Activated CD8-positive, alpha-beta memory T cell treated with anti-CD3 and anti-CD28 coated beads for 4 hours (primary cell): ENCODE measurements at places on chromosomes 12 and 14.

DNA sequence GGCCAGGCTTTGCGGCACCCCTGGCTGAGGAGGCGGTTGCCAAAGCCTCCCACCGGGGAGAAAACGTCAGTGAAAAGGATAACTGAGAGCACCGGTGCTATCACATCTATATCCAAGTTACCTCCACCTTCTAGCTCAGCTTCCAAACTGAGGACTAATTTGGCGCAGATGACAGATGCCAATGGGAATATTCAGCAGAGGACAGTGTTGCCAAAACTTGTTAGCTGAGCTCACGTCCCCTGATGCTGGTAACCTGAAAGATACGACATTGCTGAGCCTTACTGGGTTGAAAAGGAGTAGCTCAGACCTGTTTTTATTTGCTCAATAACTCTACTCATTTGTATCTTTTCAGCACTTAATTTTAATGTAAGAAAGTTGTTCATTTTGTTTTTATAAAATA lies 9.9 kb downstream of the DYRK2 start:
- no peak for DNase-seq

GRCh38 chr12:66735275-66735674 lies 56.4 kb upstream of the GRIP1 start:
- no peak for DNase-seq

GRCh38 chr12:43425361-43425760 lies 126.6 kb downstream of the ADAMTS20 start:
- DNase-seq = no peak

DNA sequence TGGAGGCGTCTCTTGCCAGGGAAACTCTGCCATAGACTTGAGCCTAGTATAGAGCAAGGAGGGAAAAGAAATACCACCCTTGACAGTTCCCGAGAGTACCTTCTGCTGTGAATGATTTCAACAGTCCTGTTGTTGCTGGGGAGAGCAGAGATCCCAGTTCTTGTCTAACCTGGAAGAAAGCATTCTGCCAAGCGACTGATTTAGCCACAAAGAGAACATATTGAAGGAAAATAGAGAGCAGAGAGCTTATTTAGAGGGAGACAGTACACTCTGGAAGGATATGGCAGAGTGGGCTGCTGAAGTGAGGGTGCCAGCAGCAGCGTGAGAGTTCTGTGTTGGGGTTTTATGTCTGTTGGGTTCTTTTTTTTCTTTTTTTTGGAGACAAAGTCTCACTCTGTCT lies 966.9 kb upstream of the TMEM132C start:
- DNase-seq = no peak

DNA sequence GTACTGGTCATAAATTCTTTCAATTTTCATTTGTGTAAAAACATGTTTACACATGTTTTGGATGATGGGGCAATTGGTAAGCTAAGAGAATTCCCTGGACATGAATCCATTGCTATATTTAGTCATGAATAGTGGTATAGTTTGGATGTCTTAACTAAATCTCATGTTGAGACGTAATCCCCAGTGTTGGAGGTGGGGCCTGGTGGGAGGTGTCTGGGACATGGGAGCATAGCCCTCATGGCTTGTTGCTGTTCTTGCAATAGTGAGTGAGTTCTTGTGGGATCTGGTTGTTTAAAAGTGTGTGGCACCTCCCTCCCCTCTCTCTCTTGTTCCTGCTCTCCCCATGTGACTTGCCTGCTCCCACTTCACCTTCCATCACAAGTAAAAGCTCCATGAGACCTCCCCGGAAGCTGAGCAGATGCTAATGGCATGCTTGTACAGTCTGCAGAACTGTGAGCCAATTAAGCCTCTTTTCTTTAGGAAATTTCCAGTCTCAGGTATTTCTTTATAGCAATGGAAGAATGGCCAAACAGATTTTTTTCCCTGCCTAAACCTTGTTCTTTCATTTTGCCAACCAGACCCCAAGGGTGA lies 33.6 kb downstream of the CTSG start:
- no peak for DNase-seq

GRCh38 chr14:102891111-102891510 lies 31.4 kb upstream of the AMN start:
- no peak for DNase-seq

- no peak for DNase-seq
Measured at GRCh38 chr12:13183620-13184019, 12.9 kb upstream of the EMP1 start.

- no peak for DNase-seq
Measured at GRCh38 chr12:79020106-79020505, 155.5 kb downstream of the SYT1 start.
